GM12878 (cell line): ENCODE measurements at places on chromosomes 2 and 18. TPM values are rescaled to one million over a fixed set of nuclear protein-coding genes. Genes with fewer than 3 reads are reported as not detected.

TRPM8 gene
- total RNA-seq = not detected in 2 replicates

DNA sequence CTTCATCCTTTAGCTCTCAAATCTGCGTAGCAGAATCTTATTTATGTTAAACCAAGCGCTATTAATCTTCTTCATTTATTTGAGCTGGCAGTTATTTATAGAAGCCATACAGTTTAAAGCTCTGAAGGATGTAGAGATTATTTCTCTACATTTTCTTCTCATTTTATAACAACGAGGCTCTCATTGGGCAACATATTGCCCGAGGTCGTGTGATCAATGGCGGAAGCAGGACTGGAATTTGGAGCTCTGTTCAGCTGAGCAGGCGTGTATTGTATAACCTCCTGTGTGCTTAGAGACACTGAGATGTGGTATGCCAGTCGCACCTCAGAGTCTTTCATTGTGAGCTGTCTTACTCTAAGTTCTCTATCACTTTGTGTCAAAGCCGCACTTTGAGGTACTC, 17.5 kb upstream of the DRC1 start:
- no peak for DNase-seq

DCDC2C gene
- not detected in 2 replicates for total RNA-seq

- no peak for DNase-seq
These were observed 7.4 kb upstream of the ACYP2 start for GRCh38 chr2:54107903-54108615.

SERPINB5 gene
- not detected in 2 replicates for total RNA-seq

DNA sequence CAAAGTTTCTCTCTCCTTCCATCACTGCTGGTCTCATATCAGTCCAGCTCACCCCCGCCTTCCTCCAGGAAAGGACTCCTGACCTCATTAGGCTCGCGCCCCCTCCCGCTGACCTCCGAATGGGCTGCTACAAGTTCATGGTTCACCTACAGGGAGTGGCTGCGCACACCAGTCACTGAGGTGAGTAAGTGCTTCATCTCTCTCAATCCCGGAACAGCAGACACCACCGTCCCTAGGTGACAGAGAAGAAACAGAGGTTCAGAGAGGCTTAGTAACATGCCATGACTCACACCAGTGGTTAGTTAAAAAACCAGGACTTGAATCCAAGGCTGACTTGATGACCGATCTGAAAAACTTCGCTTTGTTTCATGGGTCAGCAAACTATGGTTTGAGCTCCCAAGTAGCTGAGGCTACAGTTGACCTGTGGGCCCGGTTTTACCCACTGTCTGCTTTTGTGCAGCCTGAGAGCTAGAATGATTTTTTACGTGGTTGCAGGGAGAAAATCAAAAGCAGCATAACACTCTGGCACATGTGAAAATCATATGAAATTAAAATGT, 42.0 kb downstream of the ZFP36L2 start:
- no peak for DNase-seq

ESCO1 gene
- 11.6 and 13.3 TPM in 2 replicates for total RNA-seq

GRCh38 chr2:217393585-217394032, 533.7 kb upstream of the TNP1 start:
- no peak for DNase-seq

- no peak for DNase-seq
These were observed 437.4 kb downstream of the RND3 start for GRCh38 chr2:150050036-150050435.

DOK6 gene
- not detected in 2 replicates for total RNA-seq

- DNase-seq = no peak
These were observed 8.9 kb upstream of the SPDYA start for GRCh38 chr2:28801726-28802125.

CMPK2 gene
- 3.5 and 3.9 TPM in 2 replicates for total RNA-seq

RIF1 gene
- total RNA-seq = 44.2 and 50.9 TPM in 2 replicates

LRP2 gene
- 0.05 and 0.15 TPM in 2 replicates for total RNA-seq

GRCh38 chr2:198161151-198161550, 356.8 kb downstream of the PLCL1 start:
- DNase-seq = no peak

GRCh38 chr18:73279498-73279897, 411.7 kb upstream of the NETO1 start:
- DNase-seq = no peak

MYOM1 gene
- 1.0 and 1.1 TPM in 2 replicates for total RNA-seq

DNA sequence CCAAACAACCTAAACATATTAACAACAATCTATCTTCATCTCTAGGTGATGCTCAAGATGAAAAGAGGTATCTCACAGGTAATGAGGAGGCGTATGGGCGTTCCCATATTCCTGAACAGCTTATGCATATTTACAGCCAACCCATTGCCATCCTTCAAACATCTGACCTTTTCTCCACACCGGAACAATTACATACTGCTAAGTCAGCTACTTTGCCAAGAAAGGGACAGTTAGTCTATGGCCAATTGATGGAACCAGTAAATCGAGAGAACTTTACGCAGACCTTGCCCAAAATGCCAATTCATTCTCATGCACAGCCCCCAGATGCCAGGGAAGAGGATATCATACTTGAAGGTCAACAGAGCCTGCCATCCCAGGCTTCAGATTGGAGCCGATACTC, 68.0 kb downstream of the FAM171B start:
- no peak for DNase-seq

DNA sequence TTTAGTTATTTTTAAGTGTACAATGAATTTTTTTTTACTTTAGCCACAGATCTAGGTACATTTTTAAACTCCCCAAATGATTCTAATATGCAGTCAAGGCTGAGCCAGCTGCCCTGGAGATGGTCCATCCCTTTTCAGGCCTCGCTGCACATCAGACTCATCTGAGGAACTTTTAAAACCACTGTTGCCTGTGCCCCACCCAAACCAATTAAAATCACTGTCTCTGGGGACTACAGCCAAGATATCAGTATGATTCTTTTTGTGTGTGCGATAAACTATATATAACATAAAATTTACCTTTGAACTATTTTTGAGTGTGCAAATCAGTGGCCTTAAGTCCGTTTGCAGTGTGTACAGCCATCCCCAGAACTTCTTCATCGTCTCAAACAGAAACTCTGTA, 9.1 kb upstream of the MALT1 start:
- peak; percentile 79 for DNase-seq
